Astrocyte of the spinal cord (primary cell): ENCODE measurements at places on chromosomes 4 and X.

- no peak for DNase-seq
Measured at GRCh38 chr4:184282895-184283654, 65.4 kb upstream of the ENPP6 start.

DNA sequence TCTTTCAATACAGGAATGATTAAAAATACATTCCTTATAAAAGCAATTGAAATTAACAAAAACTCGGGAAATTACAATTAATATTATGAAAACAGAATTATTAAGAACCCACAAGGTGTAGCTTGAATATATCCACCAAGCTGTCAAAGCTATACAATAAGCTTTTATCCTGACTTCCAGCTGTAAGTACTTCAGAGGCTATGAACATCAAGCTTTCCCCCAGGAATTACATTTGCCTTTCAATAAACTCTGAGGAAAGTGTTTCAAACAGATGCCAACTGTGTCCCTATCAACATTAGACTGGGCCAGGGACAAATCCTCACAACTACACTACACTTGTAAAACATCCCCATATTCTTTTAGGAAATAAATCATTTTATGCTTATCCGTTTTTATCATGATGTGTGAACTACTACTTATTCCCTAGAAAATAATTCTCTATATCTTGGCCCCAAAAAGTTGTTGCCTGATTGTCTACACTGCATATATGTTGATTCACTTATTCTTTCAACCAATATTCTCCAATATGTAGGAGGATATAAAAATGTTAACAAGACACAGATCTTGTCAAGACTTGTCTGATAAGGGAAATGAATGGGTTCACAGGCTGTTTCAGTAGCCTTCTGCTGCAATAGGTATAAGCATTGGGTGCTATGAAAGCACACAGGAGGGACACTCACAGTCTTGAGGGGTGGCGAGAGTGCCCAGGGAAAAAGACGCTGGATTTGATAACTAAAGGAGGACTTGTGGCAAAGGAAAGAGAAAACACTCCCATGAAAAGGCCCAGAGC is 494.1 kb downstream of the CENPC start:
- DNase-seq = no peak

- peak; percentile 62 for DNase-seq
Measured at GRCh38 chr4:80732010-80732409, 298.5 kb upstream of the BMP3 start.

GRCh38 chrX:3263681-3264126 is 82.7 kb downstream of the MXRA5 start:
- DNase-seq = no peak

DNA sequence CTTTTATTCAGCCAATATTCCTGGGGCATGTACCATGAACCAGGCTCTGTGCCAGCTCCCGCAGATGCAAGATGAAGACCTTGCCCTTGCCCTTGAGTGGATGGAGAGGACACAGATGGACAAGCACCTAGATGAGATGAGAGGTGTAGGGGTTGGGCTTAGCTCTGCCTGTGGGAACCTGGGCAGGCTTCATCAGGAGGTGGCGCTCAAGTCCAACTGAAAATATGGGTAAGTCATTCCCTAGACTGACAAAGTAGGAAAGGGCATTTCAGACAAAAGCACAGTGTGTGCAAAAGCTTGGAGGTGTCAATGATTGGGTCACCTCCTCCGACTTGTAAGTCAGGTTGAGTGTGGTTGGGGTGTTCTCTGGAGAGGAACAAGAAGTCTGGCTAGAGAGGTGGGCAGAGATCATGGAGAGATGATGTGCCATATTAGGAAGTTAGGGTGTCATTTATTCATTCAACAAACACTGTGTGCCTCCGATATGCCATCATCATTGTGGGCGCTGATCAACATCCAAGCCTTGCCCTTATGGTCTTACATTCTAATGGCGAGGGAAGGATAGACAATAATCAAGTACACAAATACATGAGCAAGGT is 64.6 kb downstream of the ANAPC4 start:
- DNase-seq = peak; percentile 61

- no peak for DNase-seq
Measured at GRCh38 chr4:651884-652642, 22.0 kb downstream of the ATP5ME start.

GRCh38 chr4:166399021-166399420 is 526.0 kb downstream of the TLL1 start:
- no peak for DNase-seq

GRCh38 chrX:110001740-110002299 is 1.1 kb upstream of the TMEM164 start:
- DNase-seq = no peak

- DNase-seq = no peak
Measured at GRCh38 chr4:119933606-119934005, 133.0 kb downstream of the MAD2L1 start.

DNA sequence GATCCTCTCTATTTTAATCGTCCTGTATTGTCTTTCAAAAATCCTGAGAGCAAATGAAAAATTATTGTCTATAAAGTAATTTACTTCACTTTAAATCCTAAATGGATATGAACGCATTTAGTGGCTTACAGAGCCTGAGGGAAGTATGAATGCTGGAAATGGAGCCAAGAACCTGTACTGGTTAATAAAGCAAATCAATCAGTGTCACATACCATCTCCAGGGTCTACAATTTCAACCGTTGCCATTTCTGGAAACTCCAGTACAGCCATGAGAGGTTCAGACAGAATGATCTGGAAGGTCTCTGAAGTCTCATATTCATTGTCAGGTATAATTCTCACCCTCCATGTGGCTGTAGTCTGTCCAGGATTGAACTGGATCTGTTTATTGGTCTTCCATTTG is 76.6 kb downstream of the FREM3 start:
- no peak for DNase-seq
